ENCODE measurements at places on chromosomes 11 and 22.

- DNase-seq: no peak
These were observed 265.9 kb downstream of the LARGE1 start for GRCh38 chr22:33654173-33654895.

DNA sequence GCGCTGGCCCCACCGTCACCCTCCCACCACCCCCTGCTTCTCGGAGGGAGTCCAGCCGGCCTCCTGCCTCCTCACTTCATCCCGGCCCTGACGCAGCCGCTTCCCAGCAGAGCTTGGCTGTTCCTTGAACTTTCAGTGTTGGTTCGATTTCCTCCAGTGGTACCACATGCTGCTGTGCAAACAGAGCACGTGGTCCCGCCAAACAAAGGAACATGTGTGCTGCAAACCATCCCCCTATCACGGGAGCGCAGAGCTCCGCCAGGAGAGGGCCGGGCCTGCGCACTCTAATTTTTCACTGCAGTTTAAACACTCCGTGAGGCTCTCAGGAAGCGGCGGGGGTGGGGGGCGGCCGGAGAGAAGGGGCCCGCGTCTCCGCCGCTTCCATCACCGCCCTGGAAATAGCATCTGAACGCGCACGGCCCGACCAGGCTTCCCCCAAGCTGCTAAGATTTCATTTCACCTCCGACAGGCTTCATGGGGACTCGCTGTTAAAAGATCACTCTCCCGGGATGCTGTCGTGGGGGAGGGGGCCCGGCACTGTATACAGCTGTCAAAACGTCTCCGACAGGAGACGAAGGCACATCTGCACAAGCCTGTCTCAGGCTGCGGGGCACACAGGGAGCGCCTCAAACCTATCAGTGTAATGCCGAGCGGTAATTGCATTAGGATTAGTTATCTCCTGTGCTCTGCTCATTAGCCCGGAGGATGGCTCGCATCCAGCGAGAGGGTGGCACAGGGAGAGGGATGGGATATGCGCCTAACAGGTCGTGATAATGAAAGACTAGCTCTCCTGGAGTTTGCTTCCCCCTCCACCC, 269.9 kb upstream of the SORL1-AS1 start:
- no peak for DNase-seq

DNA sequence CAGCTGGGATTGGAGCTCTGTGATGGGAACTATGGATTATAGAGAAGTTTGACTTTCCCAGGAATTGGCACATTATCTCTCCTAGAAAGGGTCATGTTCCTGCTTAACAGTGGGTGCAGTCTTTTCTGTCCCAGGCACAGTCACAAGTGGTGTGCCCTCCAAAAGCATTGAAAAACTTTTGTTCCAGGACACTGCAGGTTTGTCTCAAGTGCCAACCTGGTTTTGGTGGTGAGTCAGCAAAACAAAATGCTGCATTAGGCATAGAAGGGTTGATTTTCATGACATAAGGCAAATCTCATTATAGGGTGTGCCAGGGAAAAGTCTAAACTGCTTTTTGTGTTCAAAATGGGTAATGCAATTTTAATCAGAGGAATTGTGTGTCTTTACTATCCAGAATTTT, 4.9 kb downstream of the HTATIP2 start:
- no peak for DNase-seq

DNA sequence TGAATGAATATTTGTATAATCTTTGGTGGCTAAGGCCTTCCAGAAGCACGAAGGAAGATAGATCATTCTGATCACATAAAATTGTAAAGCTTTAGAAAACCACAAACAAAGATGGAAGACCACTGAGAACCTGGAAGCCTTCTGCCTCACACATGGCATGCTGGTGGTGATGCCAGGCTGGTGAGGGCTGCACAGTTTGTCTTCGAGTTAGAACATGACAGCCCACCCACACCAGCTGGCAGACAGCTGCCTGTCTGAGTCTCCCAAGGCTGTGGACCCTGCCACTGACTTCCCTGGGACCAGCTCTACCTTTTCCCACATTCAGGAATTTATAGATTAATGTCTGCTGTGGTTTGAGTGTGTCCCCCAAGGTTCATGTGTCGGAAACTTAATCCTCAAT, 48.8 kb upstream of the B3GAT1 start:
- DNase-seq: no peak

GRCh38 chr11:110973401-110973980, 261.3 kb upstream of the ARHGAP20 start:
- no peak for DNase-seq

All from NCI-H510A (cell line).